Urothelium cell line (cell line): ENCODE measurements at places on chromosomes 3 and 15.

GRCh38 chr3:126060613-126061145, 23.2 kb downstream of the SLC41A3 start:
- no peak for DNase-seq

DNA sequence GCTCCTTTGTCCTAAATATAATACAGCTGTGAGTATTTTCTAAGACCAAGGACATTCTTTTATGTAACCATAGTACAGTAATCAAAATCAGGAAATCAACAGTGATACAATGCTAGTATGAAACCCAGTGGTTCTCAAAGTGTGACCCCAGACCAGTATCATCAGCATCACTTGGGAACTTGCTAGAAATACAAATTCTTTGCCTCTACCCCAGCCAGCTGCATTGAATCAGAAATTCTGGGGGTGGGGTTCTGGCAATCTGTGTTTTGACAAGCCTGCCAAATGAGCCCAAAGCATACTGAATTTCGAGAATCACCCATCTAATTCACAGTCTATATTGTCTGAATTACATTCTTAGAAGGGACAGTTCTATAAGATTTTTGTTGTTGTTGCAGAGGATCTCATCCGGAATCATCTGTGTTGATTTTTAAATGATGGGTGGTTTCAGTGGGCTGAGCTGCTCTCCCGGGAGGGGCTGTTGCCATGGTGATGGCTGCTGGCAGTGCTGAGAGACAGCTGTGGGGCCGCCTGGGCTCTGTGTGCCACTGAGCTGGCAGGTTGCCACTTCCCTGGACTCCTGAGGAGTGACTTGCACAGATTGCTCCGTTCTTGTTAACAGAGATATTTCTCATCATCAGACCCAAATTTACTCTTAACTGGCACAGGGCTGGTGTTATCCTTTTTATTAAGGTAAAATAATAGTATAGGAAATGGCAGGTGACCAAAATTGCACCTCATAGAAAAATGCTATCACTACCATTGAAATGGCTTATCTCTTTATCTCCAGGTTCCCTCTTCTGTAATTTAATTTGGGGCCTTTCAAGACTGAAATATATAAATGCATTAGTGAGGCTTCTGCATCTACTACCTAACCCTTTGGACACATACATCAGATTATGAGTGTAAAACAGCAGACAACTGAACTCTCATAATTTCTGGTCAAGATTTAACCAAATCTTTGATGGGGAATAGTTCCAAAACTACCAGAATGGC, 56.5 kb downstream of the NEK11 start:
- peak; percentile 50 for DNase-seq

- DNase-seq, result peak; percentile 88
Observed at GRCh38 chr3:46909535-46910161, 32.1 kb downstream of the PTH1R start.

DNA sequence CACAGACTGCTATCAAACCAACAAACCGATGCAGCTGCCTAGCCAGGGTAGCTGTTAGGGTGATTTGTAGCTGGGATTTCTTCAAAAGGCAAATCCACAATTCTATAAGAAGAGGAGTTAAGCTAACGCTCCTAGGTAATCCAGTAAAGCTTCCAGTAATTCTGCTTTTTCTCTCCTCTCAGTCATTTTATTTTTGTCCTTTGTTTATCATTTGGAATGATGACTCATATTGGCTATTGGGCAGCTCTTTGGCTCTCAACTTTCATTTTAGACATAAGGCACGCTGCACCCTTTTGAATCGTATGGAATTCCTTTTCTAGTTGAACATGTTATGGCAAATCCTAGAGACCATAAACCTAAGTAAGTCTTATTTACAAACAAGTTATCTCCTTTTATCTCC, 53.2 kb upstream of the PPARG start:
- peak; percentile 38 for DNase-seq

GRCh38 chr3:106309274-106309673, 440.5 kb upstream of the CBLB start:
- DNase-seq, result no peak

DNA sequence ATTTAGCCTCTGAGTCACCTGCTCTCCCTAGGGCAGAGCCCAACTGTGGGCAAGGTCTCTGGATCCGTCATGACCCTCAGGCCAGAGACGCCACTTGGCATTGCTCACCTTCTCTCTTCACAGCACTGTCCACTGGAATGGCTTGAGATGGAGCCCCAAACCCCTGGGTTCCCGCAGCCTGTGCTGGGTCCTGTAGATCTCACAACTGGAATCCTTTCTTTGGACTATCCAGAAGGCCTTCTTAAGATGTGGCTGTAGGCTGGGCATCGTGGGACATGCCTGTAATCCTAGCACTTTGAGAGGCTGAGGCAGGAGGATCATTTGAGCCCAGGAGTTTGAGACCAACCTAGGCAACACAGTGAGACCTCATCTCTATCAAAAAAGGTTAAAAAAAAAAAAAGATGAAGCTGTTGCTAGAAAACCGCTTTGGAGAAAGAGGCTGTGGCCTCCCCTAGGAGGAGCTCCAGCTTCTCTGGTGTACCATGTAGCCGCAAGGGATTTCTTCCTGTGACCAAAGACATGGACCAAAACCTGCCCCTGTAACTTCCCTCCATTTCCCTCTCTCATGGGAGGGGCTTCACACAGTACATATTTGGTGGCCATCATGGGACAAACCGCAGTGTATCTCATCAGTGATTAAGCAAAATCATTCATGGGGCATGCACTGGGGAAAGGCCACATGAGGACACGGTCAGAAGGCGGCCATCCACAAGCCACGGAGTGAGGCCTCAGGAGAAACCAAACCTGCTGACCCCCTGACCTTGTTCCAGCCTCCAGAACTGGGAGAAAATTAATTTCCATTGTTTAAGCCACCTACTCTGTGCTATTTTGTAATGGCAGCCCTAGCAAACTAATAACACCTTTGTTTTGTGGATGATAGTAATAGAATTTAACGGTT, 23.3 kb upstream of the BUB1B start:
- no peak for DNase-seq

DNA sequence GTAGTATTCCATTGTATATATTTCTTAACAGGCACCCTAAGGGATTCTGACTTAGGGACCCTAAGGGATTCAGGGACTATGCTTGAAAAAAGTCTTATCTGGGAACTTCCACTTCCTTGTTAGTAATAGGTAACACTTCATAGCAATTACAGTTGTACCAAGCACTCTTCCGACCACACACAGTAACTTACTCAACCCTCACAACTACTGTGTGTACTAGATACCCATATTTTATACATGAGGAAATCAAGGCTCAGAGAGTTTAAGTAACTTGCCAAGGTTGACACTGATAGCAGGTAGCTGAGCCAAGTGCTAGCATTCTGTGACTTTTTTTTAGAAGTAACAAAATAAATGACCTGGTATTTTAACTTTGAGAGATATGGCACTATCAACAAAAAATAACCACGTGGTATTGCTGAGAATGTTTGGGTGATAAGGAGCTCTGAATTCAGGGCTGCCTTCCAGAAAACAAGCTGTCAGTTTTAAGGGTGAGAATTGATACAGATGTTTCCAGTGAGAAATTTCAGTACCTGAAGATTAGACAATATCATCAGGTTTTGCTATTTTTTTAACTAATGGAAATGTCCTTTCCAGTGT, 210.3 kb upstream of the SUCLG2 start:
- no peak for DNase-seq

GRCh38 chr3:172089250-172089649, 49.9 kb downstream of the FNDC3B start:
- no peak for DNase-seq

DNA sequence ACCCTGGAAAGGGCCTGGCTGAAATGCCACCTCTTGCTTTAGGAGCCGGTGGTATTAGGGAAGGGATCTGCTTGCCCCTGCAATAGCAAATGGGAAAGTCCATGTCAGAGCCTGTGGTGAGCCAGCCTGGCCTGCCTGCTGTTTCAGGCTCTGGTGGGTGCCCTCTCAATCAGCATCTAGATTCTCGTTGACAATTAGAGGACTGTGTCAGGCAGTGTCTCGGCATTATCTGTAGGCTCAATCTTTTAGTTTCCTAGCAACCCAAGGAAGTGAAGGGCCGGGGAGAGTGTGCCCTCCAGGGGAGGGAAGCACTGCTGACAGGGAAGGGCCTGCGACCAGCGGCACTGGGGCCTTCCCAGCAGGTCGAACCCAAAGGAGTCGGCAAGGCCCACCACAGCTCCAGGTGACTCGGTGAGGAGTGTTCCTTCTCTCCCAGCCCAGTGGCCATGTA, 42.1 kb downstream of the TLE3 start:
- no peak for DNase-seq
